ENCODE measurements at places on chromosomes 7 and 10. TPM values are rescaled to one million over a fixed set of nuclear protein-coding genes. Genes with fewer than 3 reads are reported as not detected.

Gene EPHA1
- 0.65 TPM for total RNA-seq

GRCh38 chr7:20358106-20358505 is 27.4 kb downstream of the ITGB8 start:
- ATAC-seq: no peak

GRCh38 chr10:1163204-1163660 is 107.0 kb downstream of the WDR37 start:
- ATAC-seq: no peak

GRCh38 chr7:15848901-15849300 is 162.4 kb upstream of the MEOX2 start:
- no peak for ATAC-seq

GRCh38 chr7:132145466-132145865 is 430.8 kb downstream of the PLXNA4 start:
- ATAC-seq: no peak

GRCh38 chr10:90884431-90884830 is 12.7 kb downstream of the RPP30 start:
- ATAC-seq: no peak

GRCh38 chr7:89777499-89777898 is 376.8 kb upstream of the STEAP1 start:
- no peak for ATAC-seq

- ATAC-seq: no peak
Observed at GRCh38 chr10:81943583-81943982, 68.6 kb downstream of the NRG3 start.

DNA sequence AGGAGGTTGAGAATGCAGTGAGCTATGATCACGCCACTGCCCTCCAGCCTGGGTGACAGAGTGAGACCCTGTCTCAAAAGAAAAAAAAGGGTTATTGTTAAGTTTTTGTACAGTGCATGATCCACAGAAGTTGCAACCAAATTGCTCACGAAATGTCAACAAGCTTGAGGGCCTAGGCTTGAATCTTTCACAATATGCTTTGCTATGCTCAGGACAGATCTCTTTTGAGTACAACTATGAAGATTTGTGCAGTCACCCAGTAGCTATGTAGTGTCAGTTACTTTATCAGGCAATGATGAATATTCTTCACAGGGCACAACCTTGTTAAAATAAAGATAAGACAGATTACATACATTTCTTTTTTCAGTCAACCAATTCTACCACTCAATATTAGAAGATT is 109.2 kb downstream of the PRTFDC1 start:
- no peak for ATAC-seq

DNA sequence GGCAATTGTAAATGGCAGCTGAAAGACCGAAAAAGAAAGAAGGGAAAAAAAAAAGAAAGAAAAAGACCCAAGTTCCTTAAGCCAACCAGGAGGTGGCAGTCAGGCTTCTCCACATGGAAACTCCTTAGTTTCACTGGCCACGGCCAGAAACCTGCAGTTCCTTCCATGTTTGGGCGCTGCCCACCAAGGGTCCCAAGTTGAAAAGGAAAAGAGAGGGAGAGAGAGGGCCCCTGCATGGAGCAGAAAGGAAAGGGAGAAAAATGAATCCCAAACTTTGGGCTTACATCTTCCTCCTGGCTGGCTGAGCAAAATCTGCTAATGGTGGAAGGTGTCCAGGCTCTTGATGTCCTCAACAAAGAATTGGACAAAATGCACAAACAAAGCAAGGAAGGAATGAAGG is 31.8 kb upstream of the ABCA13 start:
- no peak for ATAC-seq

DNA sequence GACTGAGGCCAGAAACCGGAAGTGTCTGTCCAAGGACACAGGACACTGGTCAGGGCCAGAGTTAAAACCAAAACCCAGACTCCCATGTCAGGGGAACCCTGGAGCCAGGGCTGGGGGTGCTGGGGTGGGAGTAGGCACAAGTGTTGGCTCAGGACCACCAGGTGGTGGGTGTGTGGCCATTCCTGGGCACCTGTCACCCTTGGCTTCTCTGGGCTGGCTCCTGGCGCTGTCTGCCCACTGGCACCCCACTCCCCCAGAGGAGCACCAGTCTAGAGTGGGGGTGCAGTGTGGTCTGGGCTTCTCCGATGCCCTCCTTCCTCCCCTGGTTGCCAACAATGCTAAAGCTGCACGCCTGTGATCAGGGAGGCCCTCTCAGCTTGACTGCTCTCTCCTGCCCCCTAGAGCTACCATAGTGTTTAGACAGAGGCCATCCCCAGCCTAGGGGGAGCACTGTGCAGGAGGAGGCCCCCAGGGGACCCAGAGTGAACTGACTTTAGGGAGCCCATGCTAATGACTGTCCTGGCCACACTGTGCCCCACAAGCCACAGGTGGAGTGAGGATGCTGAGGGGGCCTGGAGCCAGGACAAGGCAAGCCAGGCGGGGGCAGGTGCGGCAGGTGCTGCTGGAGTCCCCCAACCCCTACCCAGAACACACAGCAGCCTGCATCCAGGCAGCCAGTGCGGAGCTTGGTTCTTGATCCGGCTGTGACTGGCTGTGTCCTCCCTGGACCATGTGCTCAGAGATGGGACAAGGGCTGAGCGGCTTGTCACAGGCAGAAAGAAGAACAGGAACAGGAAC is 11.0 kb downstream of the RASGEF1A start:
- peak; percentile 75 for ATAC-seq

GRCh38 chr10:30705101-30705624 is 75.6 kb upstream of the LYZL2 start:
- ATAC-seq: peak; percentile 5

DNA sequence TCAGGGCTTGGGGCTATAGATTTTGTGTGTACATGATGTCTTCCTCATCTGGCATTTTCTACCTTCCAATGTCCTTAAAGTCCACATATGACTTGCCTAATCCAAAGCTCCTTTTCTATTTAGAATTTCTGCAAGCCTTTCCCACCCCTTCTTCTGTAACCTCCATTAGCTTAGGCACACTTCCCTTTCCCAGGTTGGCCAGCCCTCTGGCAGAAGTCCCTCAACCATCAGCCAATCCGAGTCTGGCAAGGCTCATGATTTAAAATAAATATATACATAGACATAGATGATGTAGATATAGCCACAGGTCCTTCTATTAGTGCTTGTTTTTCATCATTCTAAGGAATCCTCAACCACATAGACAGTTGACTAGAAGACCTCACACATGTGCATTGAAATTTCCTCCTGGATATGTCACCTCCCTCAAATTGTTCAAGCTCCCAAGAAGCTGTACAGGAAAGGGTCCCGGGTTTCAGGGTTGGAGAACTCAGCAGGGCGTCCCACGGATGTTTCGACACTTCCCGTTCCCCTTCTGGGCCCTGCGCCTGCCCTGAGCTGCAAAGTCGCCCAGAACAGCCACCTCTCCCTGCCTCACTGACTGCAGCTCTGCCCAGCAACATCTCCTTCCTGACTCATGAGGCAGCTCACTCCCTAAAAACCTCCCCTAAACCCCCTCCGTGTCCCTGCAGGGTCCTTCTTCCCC is 20.4 kb upstream of the PIK3AP1 start:
- no peak for ATAC-seq

Gene JAKMIP3
- 0.26 TPM for total RNA-seq

- no peak for ATAC-seq
Observed at GRCh38 chr7:109996927-109997326, 1094.0 kb upstream of the LRRN3 start.

DNA sequence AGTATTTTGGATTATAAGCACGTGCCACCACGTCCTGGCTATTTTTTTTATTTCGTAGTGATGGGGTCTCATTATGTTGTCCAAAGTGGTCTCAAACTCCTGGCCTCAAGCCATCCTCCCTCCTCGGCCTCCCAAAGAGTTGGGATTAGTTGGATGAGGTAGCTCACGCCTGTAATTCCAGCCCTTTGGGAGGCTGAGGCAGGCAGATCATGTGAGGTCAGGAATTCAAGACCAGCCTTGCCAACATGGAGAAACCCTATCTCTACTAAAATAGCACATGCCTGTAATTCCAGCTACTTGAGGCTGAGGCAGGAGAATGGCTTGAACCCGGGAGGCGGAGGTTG is 21.8 kb upstream of the YWHAG start:
- ATAC-seq: no peak

DNA sequence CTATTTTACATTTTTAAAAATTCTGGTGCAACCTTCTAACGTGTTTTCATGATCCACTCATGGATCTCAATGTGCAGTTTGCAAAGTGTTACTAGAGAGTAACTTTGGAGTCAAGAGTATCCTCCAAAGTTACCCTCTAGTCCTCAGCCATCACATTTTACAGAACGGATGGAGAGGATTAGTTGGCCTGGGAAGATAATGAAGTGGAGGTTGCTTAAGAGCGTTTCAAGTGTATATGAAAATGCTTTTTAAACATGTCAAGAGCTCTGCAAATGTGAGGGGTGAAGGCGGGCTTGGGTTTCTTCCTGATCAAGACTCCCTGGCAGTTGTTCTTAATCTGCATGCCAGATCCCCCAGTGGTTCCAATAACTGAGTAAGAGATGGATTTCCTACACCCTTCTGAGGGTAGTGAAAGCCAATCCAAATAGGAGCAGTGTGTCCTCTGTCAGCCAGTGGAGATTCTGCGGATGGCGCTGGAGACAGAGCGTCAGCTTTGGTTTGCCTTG is 299.4 kb upstream of the NPVF start:
- ATAC-seq: no peak
